Breast epithelium (tissue), 4 donors: ENCODE measurements at places on chromosomes 7 and 10.
A peak's percentile ranks its signal among the peaks of the same experiment; 100 is the strongest.

DNA sequence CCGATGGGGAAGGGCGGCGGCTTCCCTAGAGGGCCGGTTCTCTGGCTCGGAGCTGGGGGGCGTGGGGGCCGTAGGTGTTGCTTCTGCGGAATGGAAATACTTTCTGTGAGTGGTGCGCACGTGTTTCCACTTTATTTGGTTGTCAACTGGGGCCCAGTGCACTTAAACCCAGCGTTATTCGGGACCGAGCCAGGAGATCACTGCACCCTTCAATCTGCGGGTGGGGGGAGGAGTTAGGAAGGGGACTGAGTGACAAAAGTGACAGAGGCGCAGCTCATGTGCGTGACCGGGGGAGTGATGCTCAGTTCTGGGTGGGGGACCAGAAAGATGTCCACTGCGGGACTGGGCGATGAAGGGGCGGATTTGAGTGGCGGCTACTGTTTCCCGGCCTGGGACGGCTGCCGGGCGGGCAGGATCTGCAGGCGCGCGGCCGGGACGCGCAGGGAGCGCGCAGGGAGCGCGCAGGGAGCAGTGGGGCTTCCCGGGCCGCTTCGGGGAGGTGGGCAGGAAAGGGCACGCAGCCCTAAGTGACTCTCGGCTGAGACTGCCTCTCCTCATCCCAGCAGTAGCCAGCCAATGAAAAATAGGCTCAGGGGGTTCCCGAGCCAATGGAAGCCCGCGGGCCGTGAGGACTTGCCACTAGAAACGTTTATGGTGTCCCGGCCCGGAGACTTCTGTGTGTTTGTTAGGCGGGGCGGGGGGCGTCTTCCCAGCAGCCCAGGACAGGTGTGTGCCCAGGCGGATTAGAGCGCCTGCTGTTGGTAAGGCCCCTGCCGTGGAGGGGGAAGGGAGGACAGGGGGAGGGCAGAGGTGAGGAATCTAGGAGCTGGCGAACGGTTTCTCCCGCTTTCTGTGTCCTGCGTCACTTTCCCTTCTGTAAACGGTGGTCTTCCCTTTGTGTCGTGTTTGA lies 54.3 kb upstream of the KDM7A start:
- DNase-seq, result peak; percentile 36

- DNase-seq, result no peak
Observed at GRCh38 chr10:28478646-28479045, 54.3 kb upstream of the WAC start.

DNA sequence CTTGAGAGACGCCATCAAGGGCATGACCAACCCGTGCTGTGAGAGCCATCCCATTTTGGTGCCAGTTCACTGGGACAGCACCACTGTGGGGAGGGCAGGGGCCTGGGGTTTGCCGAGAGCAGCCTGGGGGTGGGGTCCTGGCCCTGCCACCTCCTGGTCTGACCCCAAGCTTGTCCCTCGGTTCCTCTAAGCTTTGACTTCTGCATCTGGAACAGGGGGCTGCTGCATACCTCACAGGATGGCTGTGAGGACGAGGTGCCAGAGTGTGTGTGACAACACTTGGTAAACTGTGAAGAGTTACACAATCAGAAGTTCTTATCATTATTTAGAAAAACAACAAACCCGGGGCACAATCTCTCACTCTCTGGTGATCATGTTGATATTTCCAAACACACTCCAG lies 89.9 kb downstream of the CRTAC1 start:
- no peak for DNase-seq

DNA sequence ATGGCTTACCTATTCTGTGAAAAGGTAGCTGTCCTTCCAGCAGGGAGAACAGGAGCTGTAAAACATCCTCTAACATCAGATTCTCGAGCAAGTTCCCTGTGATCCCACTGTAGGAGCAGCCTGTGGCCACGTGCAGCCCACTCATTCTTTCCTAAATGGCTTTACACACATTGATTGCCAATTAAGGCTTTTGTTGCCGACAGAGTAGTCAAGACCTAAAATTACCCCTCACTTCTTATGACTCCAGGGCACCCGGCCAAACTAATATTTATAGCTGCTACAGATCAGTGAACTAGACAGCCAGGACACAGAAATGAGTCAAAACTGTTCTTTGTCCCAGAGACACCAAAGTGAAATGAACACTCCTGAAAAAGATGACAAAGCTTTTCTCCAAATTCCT lies 832.1 kb downstream of the SORCS3 start:
- DNase-seq, result no peak

- no peak for DNase-seq
Observed at GRCh38 chr7:80186721-80187120, 52.1 kb downstream of the GNAI1 start.

GRCh38 chr7:45622058-45622457 lies 47.9 kb downstream of the ADCY1 start:
- DNase-seq, result no peak

GRCh38 chr7:151276666-151277590 lies 28.4 kb upstream of the SMARCD3 start:
- peak; percentile 70 for DNase-seq

DNA sequence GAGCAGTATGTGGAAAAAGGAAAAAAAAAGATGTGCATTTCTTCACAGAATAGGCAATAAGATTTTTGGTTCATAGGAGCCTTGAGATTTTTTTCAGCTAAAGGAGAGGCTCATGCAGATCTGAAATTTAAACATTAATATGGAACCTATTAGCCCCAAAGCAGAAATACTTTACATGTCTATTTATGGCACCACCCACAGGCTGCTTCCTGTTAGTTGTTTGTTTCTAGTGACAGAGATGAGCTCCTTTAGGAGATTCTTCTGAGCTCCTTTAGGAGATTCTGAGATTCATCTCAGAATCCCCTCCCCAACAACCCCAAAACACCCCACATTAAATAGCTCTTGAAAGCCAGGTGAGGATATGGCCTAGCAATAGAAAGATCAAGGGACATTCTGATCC lies 27.9 kb upstream of the HPS1 start:
- no peak for DNase-seq
